ENCODE measurements at places on chromosomes 13 and 19.

GRCh38 chr19:10812902-10813404 is 23.1 kb downstream of the TMED1 start:
- no peak for DNase-seq

DNA sequence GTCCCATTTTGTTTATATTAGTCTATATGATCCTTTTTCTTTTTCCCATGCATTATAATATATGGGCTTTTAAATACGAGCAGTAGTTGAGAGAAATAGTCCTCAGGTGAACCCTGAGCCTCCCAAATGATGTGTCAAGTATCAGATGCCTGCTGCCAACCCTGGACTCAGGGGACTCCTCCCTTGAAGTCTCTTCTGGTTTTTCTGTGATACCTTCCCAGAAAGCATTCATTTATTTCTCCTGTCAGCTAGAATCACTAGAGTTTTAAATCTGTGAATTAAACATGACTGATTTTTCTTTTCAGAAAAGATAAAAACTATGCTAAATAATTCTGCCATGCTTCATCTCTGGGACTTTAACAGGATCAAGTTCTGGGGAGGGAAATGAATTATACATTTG is 184.6 kb downstream of the LIG4 start:
- no peak for DNase-seq

DNA sequence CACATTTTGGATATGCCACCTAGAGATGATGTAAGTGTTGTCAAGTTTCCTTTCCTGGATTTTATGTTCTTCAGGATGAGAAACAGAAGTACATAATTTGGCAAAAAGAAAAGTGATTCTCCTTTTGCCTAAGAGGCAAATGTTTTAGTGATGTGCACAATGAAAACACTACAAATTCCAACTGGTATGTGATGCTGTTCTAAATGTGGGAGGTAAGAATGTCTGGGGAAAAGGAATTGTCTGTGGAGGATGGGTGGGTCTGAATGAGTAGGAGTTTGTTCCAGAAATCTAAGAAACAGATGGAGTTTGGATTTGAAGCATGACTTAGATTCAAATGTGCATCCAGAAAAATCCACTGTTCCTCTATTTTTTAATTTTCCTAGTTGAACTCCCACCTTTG is 473.6 kb upstream of the SPRY2 start:
- no peak for DNase-seq

GRCh38 chr19:32570081-32570785 is 10.8 kb upstream of the PDCD5 start:
- DNase-seq, result peak; percentile 13

- DNase-seq, result no peak
Observed at GRCh38 chr19:50725218-50725910, 2.2 kb downstream of the CLEC11A start.

DNA sequence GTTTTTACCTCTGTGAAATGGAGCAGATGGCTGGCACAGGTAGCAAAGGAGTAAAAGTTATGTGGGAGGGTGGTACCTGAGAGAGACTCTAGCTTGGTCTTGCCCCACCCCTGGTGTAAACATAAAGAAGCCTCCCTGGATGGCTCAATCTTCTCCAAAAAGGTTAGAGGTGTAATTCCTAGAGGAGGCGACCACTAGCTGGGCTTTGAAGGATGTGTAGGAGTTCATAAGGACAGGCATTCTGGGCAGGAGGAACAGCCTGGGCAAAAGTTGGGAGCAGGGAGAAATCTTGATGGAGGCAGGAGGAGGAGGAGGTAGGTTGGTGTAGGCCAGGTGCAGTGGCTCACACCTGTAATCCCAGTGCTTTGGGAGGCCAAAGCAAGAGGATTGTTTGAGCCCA is 7.8 kb upstream of the ICAM4 start:
- no peak for DNase-seq

GRCh38 chr13:30848332-30849027 is 57.6 kb upstream of the MEDAG start:
- no peak for DNase-seq

GRCh38 chr13:76609643-76610042 is 276.6 kb downstream of the KCTD12 start:
- DNase-seq, result no peak

GRCh38 chr13:25881136-25881926 is 170.5 kb downstream of the SHISA2 start:
- DNase-seq, result no peak

DNA sequence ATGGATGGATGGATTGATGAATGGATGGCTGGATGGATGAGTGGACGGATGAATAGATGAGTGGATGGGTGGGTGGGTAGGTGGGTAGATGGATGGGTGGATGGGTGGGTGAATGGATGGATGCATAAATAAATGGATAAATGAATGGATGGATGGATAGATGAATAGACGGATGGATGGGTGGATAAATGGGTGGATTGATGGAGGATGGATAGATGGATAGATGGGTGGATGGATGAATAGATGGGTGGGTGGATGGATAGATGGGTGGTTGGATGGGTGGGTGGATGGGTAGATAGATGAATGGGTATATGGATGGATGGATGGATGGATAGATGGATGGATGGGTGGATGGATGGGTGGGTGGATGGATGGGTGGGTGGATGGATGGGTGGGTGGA is 84.9 kb upstream of the ZNF536 start:
- DNase-seq, result no peak

DNA sequence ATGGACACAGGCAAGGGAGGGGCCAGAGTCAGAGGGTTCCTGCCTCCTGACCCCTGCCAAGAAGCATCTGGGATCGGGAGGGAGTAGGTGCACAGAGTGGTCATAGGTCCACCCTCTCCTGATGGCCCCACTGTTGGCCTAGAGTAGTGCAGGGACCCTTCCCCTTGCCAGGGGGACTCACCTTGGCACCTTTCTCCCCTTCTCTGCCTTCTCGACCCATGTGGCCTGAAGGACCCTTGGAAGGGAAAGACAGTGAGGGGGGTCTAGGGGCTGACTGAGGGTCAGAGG is 33.3 kb upstream of the OLFM2 start:
- no peak for DNase-seq

- no peak for DNase-seq
Observed at GRCh38 chr13:23796551-23796950, 92.6 kb downstream of the MIPEP start.

GRCh38 chr13:69580255-69580654 is 527.4 kb upstream of the ATXN8OS start:
- DNase-seq, result no peak

- no peak for DNase-seq
Observed at GRCh38 chr13:102724923-102725322, 30.1 kb upstream of the METTL21C start.

- no peak for DNase-seq
Observed at GRCh38 chr19:49887665-49888509, 8.8 kb downstream of the IL4I1 start.

DNA sequence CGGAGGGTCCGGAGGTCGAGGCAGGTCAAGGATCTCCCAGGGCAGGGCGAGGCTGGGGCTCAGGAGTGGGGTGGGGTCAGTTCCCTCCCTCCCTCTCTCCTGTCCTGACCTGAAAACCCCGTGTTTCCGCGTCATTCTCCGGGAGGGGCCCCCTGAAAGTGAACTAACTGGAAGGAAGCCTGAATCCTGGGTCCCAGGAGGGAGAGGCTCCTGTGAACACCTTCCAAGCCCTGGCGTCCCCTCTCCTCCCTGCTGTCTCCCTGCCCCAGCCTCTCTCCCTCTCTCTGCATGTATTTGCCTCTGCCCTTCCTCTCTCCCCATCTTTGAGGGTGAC is 741 bp upstream of the CADM4 start:
- DNase-seq, result no peak

- no peak for DNase-seq
Observed at GRCh38 chr19:48368936-48369335, 4.8 kb downstream of the SYNGR4 start.

- no peak for DNase-seq
Observed at GRCh38 chr13:83877651-83878355, 4.5 kb downstream of the SLITRK1 start.

GRCh38 chr13:43874504-43875092 is 4.9 kb downstream of the CCDC122 start:
- no peak for DNase-seq

GRCh38 chr13:35309706-35310105 is 166.8 kb downstream of the MAB21L1 start:
- DNase-seq, result no peak

GRCh38 chr19:43777163-43777695 is 3.5 kb downstream of the KCNN4 start:
- DNase-seq, result no peak

DNA sequence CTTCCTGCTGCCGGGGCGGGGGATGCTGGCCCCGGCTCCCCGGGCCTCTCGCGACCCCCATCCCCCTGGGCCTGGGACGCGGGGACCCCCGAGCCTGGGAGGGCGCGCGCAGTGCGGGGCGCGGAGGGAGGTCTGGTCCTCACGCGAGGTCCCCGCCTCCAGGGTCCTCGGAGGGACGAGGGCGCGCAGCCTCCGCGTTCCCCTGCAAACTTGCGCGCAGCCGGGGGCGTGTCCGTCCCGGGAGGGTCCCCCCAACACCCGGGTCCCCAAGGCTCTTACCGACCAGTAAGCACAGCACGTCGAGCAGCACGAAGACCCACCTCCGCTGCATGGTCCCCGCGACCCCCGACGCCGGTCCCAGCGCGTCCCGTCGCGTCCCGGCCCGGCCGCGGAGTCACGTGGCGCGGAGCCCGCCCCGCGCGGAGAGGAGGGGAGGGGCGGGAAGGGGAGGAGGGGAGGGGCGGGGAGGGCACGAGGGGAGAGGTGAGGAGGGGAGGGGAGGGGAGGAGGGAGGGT is at the start of gene PLPP2:
TSS of gene PLPP2 (minus strand) at position 398 of the 516 bp plus-strand sequence. CDS start at position 331, 67 bp downstream.
- no peak for DNase-seq

DNA sequence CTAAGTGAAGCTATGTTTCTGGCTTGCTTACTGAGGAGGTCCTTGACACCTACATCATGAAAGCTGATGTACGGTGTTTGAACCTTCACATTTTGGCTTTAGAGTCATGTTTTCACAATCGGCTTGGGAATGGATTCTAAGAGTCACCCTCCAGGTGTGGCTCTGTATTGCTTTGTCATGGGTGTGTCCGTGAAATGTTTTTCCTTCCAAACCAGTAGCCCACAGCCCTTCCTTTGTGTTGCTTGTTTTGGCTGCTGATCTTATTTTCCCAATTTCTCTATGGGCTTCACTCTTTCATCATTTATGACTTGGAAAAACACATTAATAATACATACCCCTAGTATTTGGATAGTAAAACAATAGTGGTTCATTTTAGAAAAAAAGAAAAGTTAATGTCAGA is 240.6 kb downstream of the GGACT start:
- DNase-seq, result no peak

DNA sequence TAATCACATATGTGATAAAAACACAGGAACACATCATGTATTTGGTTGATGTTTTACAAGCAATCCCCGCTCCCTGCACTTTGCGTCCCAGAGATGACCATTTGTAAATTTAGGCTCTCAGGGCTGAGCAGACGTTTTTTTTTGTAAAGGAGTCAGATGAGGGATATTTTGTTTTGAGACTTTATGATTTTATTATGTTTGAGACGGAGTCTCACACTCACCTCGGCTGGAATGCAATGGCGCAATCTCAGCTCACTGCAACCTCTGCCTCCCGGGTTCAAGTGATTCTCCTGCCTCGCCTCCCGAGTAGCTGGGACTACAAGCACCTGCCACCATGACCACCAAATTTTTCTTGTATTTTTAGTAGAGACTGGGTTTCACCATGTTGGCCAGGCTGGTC is 1.4 kb downstream of the TLE6 start:
- no peak for DNase-seq

- DNase-seq, result no peak
Observed at GRCh38 chr13:50594276-50595051, 249.0 kb downstream of the DLEU7 start.

DNA sequence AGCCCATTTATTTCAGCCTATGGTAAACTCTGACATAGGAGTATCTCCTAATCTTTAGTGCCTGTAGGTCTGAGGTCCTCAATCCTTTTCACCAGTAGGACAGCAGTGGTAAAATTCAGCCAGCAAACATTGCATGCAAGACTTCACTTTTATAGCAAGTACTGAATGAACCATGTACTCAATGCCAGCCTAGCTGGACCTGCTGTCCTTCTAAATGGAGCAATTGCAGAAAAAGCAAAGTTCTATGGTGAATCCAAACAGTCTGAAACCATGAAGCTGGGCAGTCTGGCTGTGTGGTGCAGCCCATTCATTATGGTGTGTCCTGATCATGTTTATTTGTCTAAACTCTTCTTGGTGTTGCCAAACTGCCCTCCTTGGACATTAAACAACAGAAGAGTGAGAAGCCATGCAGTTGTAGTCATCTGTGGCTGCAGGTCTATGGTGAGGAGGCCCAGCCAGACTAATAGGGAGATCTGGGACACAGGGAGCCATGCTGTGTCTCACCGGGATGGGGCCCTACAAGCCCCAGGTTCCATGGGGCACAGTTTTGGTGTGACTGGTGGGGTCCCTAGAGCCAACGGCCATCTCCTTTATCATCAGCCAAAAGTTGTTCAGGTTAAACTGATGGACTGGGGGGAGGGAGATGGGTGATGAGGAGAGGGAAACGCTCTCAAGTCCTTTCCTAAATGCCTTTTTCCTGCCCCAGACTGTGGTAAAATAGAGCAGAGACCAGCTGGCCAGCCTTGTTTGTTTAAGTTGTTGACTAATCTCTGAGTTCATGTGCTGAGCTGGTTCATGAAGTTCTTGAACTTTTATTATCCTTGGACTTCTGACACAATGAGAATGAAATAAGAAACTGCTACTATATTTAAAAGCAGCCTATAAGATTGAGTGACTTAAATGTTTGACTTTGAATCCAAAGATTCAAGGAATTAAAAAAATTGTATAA is 20.6 kb upstream of the TNFSF11 start:
- DNase-seq, result no peak

DNA sequence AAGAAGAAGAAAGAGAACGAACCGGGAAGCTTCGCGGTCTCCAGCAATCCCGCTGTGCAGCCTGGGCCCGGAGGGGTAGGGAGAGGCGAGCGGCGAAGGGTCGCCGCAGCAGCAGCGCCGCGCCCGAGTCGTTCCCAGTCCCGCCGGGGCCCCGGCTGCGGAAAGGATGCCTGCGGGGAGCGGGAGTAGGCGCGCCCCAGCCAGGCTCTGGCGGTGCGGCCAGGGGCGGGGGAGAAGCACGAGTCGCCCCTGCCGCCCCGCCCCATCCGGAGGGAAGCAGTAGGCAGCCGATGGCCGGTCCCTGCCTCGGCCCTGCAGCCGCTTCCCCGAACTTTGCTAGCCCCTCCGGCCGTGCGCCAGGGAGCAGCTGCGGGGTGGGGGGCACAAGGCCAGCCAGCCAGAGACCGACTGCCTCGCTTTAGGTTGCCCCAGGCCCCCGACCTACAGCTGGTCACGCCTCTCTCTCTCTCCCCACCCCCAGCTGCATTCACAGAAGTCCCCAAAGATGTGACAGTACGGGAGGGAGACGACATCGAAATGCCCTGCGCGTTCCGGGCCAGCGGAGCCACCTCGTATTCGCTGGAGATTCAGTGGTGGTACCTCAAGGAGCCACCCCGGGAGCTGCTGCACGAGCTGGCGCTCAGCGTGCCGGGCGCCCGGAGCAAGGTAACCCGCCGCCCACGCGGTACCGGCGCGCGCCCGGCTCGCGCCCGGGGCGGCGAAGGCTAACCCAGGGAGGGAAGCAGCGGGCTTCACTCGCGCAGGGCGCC is 1.1 kb downstream of the VSTM2B start:
- no peak for DNase-seq

DNA sequence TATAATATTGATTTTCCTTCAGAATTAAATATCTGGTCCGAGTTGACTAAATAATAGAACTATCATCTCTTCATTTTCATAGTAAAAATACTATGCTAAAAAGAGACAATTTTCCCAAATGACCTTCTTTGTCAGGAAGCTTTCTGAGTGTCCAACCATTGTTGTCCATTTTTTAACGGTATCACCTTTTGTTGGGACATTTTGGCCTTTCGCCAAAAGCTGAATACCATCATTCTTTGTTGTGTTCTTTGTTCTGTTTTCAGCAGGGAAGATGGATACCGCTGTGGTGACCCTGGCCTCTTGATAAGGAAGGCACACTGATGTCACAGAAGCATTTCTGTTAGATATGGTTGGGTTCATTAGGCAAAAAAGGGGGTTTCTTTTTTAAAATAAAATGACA is 654.4 kb upstream of the GPC6 start:
- no peak for DNase-seq

All from activated T-helper 9 cell treated with anti-CD3 and anti-CD28 coated beads, Interleukin-2, amount 50 U/mL, for 16 hours (primary cell).